ENCODE measurements at places on chromosomes 1 and 21.

DNA sequence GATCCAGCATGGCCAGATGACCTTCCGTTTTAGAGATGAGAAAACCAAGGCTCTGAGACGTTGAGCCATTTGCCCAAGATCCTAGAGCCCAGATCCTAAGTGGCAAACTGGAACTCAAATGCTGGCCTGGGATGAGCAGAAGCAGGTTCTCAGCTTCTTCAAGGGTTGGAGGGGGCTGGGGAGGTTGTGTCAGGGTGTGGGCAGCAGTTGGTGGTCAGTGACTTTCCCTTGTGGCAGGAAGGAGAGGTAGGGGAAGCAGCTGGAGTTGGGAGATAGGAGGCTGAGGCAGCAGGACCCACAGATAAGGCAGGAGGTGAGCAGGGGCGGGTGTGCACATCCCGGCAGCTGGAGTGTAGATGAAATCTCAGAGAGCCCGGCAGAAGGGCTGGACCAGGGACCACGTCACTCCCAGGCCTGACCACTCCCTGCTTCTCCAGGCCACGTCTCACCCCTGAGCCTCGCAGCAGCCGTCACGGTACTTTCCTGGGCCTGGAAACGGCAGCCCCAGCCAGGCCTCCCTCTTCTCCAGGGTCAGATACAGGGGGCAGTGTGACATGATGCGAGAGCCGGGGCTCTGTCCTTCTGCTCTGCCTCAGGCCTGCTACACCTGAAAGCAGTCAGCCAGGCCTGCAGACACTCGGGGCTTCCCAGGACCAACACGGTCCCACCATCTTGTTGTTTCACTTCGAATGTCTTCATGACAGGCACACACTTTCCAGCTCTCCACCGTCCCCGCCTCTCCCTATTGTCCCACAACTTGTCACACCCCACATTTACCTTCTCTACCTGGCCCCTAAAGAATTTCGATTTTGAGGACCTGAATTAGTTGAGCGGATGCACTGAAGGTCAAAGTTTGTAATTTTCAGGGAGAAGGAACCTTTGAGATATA, 11.5 kb upstream of the LAPTM5 start:
- DNase-seq: no peak

- no peak for DNase-seq
These were observed 289.6 kb upstream of the DAB1 start for GRCh38 chr1:57713501-57713900.

- DNase-seq: no peak
These were observed 33.4 kb downstream of the RGS7 start for GRCh38 chr1:241323514-241324195.

GRCh38 chr1:84442256-84442655, 36.8 kb upstream of the RPF1 start:
- no peak for DNase-seq

GRCh38 chr1:184800876-184801275, 46.2 kb upstream of the EDEM3 start:
- no peak for DNase-seq

DNA sequence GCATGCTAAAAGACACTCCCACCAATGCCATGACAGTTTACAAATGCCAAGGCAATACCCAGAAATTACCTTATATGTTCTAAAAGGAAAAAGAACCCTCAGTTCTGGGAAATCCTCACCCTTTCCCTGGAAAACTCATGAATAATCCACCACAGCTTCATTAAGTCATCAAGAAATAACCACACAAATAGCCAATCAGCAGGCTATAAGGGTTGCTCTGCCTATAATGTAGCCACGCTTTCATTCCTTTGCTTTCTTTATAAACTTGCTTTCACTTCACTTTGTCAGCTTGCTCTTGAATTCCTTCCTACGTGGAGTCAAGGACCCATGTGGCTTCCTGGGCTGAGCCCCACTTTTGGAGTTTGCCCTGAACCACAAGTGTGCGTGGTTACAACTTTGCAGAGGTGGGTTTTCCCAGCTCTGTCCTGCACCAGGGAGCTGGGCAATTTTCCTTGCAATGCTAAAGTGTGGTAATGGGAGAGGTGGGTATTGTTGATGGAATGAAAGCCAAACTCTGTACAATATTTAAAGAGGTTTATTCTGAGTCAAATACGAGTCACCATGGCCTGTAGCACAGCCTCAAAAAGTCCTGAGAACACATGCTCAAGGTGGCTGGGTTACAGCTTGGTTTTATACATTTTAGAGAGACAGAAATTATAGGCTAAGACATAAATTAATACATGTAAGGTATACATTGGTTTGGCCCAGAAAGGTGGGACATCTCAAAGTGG, 42.2 kb upstream of the COG2 start:
- no peak for DNase-seq
